ENCODE measurements at places on chromosomes 4 and X. TPM values are rescaled to one million over a fixed set of nuclear protein-coding genes. Genes with fewer than 3 reads are reported as not detected.
A peak's percentile ranks its signal among the peaks of the same experiment; 100 is the strongest.

- H3K4me1 ChIP-seq, result peaks cover 23% of the 10 kb centered on the region
- DNase-seq, result no peak
- no peak overlapping the region for H3K4me3 ChIP-seq
- no peaks in the 10 kb centered on the region for H3K27me3 ChIP-seq
- no peaks in the 10 kb centered on the region for H3K36me3 ChIP-seq
Observed at GRCh38 chr4:47835494-47835893, 2.4 kb downstream of the CORIN start.

- H3K4me3 ChIP-seq, result no peak overlapping the region
- H3K27ac ChIP-seq, result no peak overlapping the region
- no peak for DNase-seq
- H3K4me1 ChIP-seq, result no peaks in the 10 kb centered on the region
- H3K27me3 ChIP-seq, result no peaks in the 10 kb centered on the region
Observed at GRCh38 chr4:185566972-185567371, 31.7 kb upstream of the PDLIM3 start.

Gene CLIC2
- polyA plus RNA-seq, result 0.21 TPM

Gene RTL5
- polyA plus RNA-seq, result 0.55 TPM

DNA sequence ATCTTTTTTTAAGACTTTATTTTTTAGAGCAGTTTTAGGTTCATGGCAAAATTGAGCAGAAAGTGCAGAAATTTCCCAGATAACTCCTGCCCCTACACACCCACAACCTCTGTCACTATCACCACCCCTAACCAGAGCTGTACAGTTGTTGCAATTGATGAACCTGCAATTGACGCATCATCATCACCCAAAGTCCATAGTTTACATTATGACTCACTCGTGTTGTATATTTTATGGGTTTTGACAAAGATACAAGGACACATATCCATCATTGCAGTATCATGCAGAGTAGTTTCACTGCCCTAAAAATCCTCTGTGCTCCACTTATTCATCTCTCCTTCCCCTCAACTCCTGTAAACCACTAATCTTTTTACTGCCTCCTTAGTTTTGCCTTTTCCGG, 34.5 kb upstream of the WAS start:
- H3K4me3 ChIP-seq, result no peak overlapping the region
- no peak for DNase-seq
- no peak overlapping the region for H3K27ac ChIP-seq
- H3K4me1 ChIP-seq, result no peaks in the 10 kb centered on the region
- no peaks in the 10 kb centered on the region for H3K27me3 ChIP-seq

DNA sequence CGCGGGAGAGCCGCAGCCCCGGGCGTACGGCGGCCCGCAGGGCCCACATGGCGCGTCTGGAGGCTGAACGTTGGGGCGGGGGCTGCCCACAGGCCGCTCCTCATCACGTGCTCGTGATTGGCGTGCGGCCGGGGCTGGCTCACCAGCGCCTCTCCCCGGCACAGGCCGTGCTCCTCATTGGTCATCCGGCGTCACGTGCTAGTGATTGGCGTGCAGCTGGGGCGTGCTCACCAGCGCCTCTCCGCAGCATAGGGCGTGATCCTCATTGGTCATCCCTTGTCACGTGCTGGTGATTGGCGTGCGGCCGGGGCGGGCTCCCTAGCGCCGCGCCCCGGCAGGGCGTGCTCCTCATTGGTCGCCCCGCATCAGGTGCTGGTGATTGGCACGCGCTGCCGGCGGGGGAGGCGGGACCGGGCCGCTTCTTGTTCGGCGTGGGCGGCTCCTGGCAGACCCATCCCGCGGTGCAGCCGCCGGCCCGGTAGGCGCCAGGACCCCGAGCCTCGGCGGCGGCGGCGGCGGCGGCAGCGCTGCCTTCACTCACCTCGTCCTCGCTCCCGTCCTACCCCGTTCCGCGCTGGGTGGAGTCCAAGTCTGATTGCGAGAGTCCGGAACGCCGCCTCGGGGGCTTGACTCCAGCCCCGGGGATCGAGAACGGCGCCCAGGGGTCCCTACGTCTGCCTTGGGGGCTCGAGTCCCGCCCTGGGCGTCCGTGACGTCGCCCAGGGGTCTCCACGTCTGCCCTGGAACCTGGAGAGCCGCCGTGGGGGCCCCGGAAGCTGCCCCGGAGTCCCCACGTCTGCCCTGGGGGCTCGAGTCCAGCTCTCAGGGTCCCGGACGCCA, at the start of gene GTPBP6:
GTPBP6 (minus strand) TSS at position 58 of the 840 bp plus-strand sequence; CDS start at position 49, 9 bp downstream.
- H3K27ac ChIP-seq, result peak within 1 kb of the TSS; percentile 85
- peak; percentile 98 for DNase-seq
- peaks cover 37% of the 10 kb centered on the region for H3K4me1 ChIP-seq
- peak within 1 kb of the TSS; percentile 66 for H3K4me3 ChIP-seq
- no peaks in the 10 kb centered on the region for H3K36me3 ChIP-seq

DNA sequence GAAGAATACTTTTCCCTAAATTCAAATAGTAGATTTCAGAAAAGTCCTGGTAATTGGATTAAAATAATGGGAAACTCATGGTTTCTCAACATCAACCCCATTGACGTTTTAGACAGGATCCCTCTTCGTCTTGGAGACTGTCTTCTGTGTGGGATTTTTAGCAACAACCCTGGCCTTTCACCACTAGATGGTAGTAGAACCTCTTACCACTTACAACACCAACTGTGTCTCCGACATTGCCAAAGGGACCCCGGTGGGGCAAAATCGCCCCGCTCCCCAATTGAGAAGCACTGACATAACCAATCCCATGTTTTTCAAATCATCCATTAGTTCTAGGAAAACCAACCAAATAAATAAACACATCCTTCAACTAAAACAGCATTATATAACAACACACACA, 16.9 kb upstream of the ANOS1 start:
- no peaks in the 10 kb centered on the region for H3K4me1 ChIP-seq
- no peaks in the 10 kb centered on the region for H3K27me3 ChIP-seq
- no peak overlapping the region for H3K4me3 ChIP-seq
- peak; percentile 23 for DNase-seq
- H3K36me3 ChIP-seq, result no peaks in the 10 kb centered on the region
